ENCODE measurements at places on chromosomes 2 and 18. TPM values are rescaled to one million over a fixed set of nuclear protein-coding genes. Genes with fewer than 3 reads are reported as not detected.

LHCGR gene
- not detected for total RNA-seq

TUBA3E gene
- not detected for total RNA-seq

SLC8A1 gene
- total RNA-seq, result 0.23 TPM

GRCh38 chr2:212903413-212903812 is 248.0 kb downstream of the IKZF2 start:
- H3K27me3 ChIP-seq, result no peaks in the 10 kb centered on the region
- no peak overlapping the region for H3K27ac ChIP-seq
- H3K4me1 ChIP-seq, result no peaks in the 10 kb centered on the region
- no peak overlapping the region for H3K4me3 ChIP-seq
- no peak for DNase-seq
- no peaks in the 10 kb centered on the region for H3K36me3 ChIP-seq

DNA sequence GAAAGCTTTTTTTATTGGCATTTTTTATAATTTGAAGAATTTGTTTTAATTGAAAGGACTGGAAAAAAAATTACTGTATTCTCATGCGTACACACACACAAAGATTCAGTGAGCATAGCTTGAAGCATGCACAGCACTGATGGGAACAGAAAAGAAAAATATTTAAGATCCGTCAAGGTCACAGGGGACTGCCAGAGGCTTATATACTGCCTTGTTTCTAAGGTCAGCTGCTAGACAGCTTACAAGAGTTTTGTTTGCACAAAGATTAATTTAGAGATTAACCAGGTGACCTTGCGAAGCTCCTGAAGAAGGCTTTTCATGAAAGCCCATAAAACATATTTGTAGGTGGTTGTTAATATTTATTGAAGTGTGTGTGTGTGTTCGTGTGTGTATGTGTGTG is 396.3 kb downstream of the TRIB2 start:
- peaks cover 20% of the 10 kb centered on the region for H3K27me3 ChIP-seq
- H3K36me3 ChIP-seq, result no peaks in the 10 kb centered on the region
- DNase-seq, result no peak
- no peak overlapping the region for H3K27ac ChIP-seq

DNA sequence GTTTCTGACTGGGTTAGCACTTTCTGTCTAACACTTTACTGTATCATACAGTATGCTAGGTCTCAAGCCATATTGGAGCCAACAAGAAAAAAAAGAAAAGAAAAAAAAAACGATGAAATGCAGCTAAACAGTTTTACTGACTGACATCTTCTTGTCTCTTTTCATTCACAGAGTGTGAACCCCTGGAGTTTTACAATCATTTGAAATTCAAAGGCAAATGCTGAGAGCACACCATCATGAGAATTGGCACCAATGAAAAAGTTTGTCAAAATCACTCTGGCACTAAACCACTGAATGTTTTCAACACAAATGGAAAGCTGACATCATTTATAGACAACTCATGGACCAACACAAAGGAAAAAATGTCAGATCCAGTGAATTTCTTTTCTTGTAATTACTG is 513.3 kb downstream of the LRRTM4 start:
- H3K4me3 ChIP-seq, result no peak overlapping the region
- no peak for DNase-seq
- no peaks in the 10 kb centered on the region for H3K4me1 ChIP-seq
- H3K27ac ChIP-seq, result no peak overlapping the region

DNA sequence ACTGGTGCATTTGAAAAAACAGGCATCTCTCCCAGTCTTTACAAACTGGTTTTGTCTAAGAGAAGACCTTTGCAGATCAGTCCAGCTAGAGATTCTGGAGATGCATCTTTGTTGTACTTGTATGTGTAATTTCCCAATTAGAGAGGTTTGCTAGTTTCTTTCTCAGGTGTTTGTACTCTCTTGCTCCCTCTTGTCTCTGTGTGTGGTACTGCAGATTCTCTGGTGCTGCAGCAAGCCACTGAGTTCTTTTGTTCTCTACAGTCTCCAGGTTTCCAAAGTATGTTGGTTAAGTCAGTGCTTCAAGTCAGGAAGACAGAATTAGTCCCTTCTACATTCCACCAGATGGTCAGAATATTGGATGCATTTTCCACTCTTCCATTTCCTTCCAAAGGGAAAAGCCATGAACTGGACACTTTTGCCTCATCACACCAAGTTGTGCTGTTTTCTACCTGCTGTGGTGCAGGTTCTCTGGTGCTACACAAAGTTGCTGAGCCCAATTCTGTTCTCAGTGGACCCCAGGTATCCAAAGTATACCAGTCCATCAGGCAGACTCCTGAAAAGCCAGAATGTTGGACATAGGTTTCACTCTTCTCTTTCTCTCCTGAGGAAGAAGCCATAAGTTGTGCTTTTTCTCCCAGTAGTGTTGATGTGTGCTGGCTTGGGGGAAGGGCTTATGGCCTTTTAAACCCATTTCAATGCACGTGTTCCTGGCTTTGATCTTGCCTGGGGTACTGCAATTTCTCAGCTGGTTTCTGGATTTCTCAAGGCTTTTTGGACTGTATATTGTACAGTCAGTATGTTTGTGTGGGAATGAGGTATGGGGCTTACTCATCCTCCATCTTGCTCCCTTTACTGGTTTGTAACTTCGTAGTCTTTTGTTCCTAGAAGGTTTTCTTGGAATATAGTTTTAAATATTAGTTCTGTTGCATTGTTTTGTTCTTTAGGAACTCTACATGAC is 29.8 kb downstream of the EPC2 start:
- H3K4me3 ChIP-seq, result no peak overlapping the region
- DNase-seq, result peak; percentile 55
- peaks cover 61% of the 10 kb centered on the region for H3K4me1 ChIP-seq
- H3K36me3 ChIP-seq, result peaks cover 17% of the 10 kb centered on the region
- no peaks in the 10 kb centered on the region for H3K27me3 ChIP-seq

GRCh38 chr2:200357845-200358244 is 51.4 kb downstream of the SPATS2L start:
- no peaks in the 10 kb centered on the region for H3K27me3 ChIP-seq
- no peak overlapping the region for H3K4me3 ChIP-seq
- H3K4me1 ChIP-seq, result no peaks in the 10 kb centered on the region
- no peaks in the 10 kb centered on the region for H3K36me3 ChIP-seq

GRCh38 chr2:127313406-127313805 is 19.5 kb upstream of the ERCC3 start:
- H3K4me1 ChIP-seq, result no peaks in the 10 kb centered on the region
- no peaks in the 10 kb centered on the region for H3K27me3 ChIP-seq
- H3K36me3 ChIP-seq, result peaks cover 39% of the 10 kb centered on the region

DNA sequence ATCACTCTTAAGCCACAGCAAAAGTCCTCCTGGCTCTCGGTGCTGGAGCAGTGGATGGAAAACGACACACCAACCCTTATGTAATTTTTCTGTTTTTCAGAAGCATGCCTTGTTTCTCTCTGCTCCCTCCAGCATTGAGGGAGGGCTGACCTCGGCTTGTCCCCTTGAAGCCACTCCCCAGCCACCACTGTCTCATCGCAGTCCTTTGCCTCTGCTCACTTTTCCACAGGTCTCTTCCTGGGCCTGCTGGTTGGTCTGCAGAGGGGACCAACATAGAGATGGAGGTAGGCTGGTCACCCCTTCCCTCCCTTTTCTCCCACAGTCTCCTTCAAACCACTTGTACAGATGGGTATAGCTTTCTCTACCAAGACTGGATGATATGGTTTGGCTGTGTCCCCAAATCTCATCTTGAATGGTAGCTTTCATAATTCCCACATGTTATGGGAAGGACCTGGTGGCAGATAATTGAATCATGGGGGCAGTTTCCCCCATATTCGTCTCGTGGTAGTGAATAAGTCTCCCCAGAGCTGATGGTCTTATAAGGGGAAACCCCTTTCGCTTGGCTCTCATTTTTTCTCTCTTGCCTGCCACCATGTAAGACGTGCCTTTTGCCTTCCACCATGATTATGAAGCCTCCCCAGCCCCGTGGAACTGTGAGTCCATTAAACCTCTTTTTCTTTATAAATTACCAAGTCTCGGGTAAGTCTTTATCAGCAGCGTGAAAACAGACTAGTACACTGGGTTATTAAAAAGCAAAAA is 14.3 kb upstream of the RIOK3 start:
- no peak overlapping the region for H3K27ac ChIP-seq
- no peaks in the 10 kb centered on the region for H3K27me3 ChIP-seq
- peaks cover 13% of the 10 kb centered on the region for H3K4me1 ChIP-seq
- DNase-seq, result peak; percentile 7
- H3K36me3 ChIP-seq, result no peaks in the 10 kb centered on the region
- H3K4me3 ChIP-seq, result peak overlapping the region; percentile 91

DNA sequence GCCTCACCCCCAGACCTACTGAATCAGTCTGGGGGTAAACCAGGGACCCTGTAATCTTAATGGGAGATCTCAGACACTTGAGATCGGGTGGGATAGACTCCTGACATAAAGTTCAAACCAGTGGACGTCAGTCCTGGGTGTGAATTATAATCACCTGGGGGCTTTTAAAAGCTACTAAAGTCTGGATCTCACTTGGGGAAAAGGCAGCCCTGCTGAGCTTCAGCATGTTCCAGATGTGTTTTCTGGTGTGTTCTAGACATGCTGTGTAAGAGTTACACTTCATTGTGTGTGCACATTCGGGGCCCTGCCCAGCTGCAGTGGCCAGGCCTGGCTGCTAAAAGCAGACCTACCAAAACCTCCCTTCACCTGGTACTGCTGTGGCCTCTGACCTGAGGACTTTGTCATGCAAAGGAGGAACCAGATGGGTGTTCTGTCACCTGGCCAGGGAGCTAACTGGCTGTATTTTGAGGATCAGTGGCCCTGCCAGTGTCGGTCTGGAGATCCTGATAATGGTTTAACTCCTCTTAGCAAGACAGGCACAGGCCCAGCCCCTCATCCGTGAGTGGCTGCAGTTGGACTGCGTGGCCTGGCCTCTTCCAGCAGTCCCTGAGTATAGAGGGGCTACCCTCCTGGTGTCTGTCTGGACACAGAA is 10.6 kb downstream of the RRM2 start:
- peaks cover 23% of the 10 kb centered on the region for H3K4me1 ChIP-seq
- H3K27me3 ChIP-seq, result no peaks in the 10 kb centered on the region
- H3K36me3 ChIP-seq, result peaks cover 63% of the 10 kb centered on the region
- no peak overlapping the region for H3K27ac ChIP-seq

GRCh38 chr2:143623909-143624260 is 494.7 kb downstream of the ARHGAP15 start:
- H3K27ac ChIP-seq, result no peak overlapping the region
- H3K36me3 ChIP-seq, result peaks cover 66% of the 10 kb centered on the region
- H3K27me3 ChIP-seq, result no peaks in the 10 kb centered on the region
- H3K4me3 ChIP-seq, result no peak overlapping the region
- DNase-seq, result no peak
- H3K4me1 ChIP-seq, result peaks cover 5% of the 10 kb centered on the region

GRCh38 chr2:66228128-66228547 is 206.8 kb upstream of the MEIS1 start:
- H3K4me1 ChIP-seq, result no peaks in the 10 kb centered on the region
- no peak overlapping the region for H3K27ac ChIP-seq
- DNase-seq, result no peak
- no peaks in the 10 kb centered on the region for H3K27me3 ChIP-seq

DNA sequence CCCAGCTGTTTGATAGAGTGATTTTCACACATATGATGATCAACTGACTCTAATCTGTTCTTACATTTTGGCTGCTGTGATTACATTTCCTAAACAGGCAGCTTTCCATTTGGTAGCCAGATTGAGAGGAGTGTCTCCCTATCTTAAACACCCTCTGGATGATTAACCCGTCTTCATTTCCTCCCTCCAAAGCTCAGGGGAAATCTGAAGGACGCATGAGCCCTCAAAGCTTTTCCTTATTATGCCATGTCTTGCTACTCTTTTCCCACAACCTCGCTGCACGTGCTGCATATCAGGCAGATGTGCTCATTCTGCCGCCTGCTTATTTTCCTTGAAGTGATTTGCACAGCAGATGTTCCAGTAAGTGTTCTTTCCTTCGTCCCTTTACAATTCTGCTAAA is 837.4 kb downstream of the LRRTM4 start:
- no peak overlapping the region for H3K27ac ChIP-seq
- H3K4me3 ChIP-seq, result no peak overlapping the region
- H3K4me1 ChIP-seq, result no peaks in the 10 kb centered on the region
- no peak for DNase-seq
- H3K36me3 ChIP-seq, result no peaks in the 10 kb centered on the region
